T-helper 1 cell treated with Interleukin-12 subunit alpha and Interleukin-12 subunit beta and Interleukin-4 antibody, amounts not matched to agents 30 ng/mL and 1 ng/mL, for 36 hours (primary cell): ENCODE measurements at places on chromosomes 12 and 14. TPM values are rescaled to one million over a fixed set of nuclear protein-coding genes. Genes with fewer than 3 reads are reported as not detected.

LRP1-AS gene
- not detected in 2 replicates for total RNA-seq

PLEKHD1 gene
- 0.12 and 0.20 TPM in 2 replicates for total RNA-seq

MDGA2 gene
- not detected in 2 replicates for total RNA-seq

MTA1 gene
- 129 and 138 TPM in 2 replicates for total RNA-seq

PLA2G1B gene
- not detected in 2 replicates for total RNA-seq

TRPV4 gene
- not detected in 2 replicates for total RNA-seq

TMTC2 gene
- total RNA-seq, result 6.5 and 6.9 TPM in 2 replicates

CACNA2D4 gene
- total RNA-seq, result 15.1 and 15.4 TPM in 2 replicates

TAS2R46 gene
- 1.6 and 3.3 TPM in 2 replicates for total RNA-seq

LMNTD1 gene
- not detected in 2 replicates for total RNA-seq

UBE3B gene
- total RNA-seq, result 33.2 and 34.1 TPM in 2 replicates

SRRM4 gene
- total RNA-seq, result not detected in 2 replicates

LRP1 gene
- total RNA-seq, result 0.86 and 1.1 TPM in 2 replicates

SERPINA1 gene
- 0.20 and 0.22 TPM in 2 replicates for total RNA-seq

GLIPR1L1 gene
- not detected in 2 replicates for total RNA-seq

TMEM179 gene
- total RNA-seq, result 0.15 and 0.25 TPM in 2 replicates

RHNO1 gene
- 43.4 and 49.5 TPM in 2 replicates for total RNA-seq

SP7 gene
- 0.07 TPM in 1 of 2 replicates, not detected in the other for total RNA-seq
